ENCODE measurements at places on chromosomes 3 and 15.

DNA sequence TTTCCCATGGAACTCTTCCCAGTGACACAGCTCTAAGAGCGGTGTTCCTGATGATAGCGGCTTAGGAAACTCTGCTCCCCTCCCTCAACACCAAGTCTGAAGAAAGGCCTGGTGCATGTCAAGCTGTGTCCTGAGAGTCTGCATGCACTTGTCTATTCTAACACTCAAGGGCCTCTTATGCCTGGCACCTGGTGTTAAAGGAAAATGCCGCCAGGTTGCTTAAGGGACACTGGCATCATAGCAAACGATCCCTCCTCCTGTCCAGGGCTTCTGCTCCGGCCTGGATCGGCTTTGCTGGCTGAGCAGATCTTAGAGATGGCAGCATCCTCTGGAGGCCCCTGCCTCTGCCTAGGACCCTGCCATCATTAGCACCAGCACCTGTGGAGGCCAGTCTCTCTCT, 121.7 kb downstream of the MEGF11 start:
- DNase-seq, result no peak

DNA sequence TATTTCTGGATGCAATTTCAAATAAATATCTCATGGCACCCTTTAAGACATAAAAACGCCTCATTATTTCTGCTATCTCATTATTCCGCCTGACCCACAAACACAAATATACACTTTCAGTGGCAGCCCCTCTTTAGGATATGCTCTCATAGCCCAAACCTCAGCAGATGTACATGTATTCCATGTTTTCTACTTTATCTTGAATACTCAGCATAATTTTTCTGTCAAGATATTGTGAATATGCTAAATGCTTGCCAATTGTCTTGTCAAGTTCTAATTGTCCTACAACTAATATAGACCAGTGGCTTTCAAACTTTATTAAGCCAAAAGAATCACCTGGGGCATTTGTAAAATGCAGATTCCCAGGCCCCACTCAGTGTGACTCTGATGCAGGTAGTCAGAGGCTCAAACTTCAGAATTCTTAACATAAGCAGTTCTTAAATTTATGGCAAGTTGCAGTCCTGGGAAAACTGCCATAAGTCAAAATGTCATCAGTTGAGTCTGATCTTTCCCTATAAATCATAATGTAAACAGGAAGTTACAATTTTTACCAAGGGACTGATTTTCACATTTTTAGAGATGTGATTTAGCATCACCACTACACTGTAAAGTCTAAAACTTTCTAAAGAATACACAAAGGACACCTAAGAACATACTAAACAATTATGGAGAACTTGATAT, 135.1 kb downstream of the TBL1XR1 start:
- no peak for DNase-seq

- peak; percentile 17 for DNase-seq
These were observed 187.1 kb upstream of the PROK2 start for GRCh38 chr3:71972031-71972430.

GRCh38 chr3:34782871-34783270, 856.5 kb upstream of the ARPP21 start:
- no peak for DNase-seq

DNA sequence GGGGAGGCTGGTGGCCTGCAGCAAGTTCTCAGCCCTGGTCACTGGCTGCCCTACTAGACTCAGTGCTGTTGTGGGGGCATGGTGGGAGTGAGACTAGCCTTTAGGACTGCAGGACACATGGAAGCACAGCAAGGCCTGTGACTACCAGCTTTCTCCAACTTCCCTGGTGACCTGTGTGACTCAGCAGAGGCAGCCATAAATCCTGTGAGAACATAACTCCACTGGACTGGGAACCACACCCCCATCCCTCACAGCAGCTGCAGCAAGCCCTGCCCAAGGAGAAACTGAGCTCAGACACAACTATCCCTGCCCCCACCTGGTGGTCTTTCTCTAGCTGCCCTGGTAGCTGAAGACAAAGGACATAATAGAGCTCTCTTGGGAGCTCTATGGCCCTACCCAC, 111.3 kb downstream of the DCLK3 start:
- DNase-seq, result no peak

- no peak for DNase-seq
These were observed 203.9 kb downstream of the NR1D2 start for GRCh38 chr3:24149032-24149431.

DNA sequence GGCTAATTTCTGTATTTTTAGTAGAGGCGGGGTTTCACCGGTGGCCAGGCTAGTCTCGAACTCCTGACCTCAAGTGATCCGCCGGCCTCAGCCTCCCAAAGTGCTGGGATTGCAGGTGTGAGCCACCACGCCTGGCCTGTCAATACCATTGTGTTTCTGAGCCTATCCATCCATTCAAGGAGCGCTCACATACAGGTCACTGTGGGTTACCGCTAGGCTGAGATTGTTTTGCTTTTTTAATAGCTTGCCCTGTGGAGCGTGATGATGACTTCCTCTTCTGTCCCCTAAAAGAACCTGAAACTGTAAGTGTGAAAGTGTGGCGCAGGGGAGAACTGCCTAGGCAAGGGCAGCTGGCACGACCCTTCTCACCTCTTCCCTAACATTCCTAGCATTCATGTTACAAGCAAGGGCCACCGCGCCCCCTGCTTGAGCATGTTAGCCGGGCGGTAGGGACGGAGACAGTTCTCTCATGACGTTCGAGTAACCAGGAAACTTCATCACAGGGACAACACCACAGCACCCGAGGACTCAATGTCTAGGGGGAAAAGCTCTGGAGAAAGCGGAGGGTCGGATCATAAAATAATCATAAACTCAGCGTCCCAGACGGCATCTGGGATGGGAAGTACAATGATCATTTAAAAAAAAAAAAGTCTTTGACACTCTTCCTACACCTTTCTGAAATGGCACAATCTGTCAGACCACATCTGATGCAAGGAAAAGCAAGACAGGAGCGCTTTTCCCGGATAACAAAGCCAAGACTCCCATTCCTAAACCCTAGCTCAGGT, 790 bp downstream of the LAMP3 start:
- no peak for DNase-seq

Measured in RWPE1 (cell line).